Gastrocnemius medialis (tissue), 4 donors: ENCODE measurements at places on chromosomes 12 and 14. TPM values are rescaled to one million over a fixed set of nuclear protein-coding genes. Genes with fewer than 3 reads are reported as not detected.

- H3K4me3 ChIP-seq: no peak overlapping the region
- peaks cover 85% of the 10 kb centered on the region for H3K36me3 ChIP-seq
- no peak overlapping the region for H3K27ac ChIP-seq
- H3K27me3 ChIP-seq: no peaks in the 10 kb centered on the region
These were observed 60.3 kb upstream of the VPS33A start for GRCh38 chr12:122326586-122326985.

GPR33 gene
- total RNA-seq: not detected

EIF2S3B gene
- total RNA-seq: not detected

NKX2-1 gene
- total RNA-seq: not detected

DNA sequence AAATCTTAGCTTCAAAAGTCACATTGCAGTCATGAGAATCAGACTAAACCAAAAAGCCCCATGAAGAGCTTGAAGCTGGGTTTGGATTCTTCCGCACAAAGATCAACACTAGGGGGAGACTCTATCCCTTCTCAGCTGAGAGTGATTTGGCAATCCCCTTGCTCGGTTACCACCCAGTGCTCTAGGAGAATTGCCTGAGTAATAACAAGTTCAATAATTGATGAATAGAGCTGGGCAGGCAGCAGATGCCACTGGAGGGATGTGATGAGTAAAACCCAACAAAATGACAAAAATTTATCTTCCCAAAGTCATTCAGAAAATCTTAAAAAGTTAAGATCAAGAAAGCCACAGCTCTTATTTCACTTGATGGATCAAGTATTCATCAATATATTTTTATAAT is 185.6 kb upstream of the ARID2 start:
- H3K36me3 ChIP-seq: no peaks in the 10 kb centered on the region
- DNase-seq: peak; percentile 15
- H3K4me3 ChIP-seq: no peak overlapping the region
- no peaks in the 10 kb centered on the region for H3K4me1 ChIP-seq

- DNase-seq: no peak
- H3K27ac ChIP-seq: no peak overlapping the region
- H3K36me3 ChIP-seq: no peaks in the 10 kb centered on the region
These were observed 9.3 kb upstream of the APPL2 start for GRCh38 chr12:105245291-105245690.

DNA sequence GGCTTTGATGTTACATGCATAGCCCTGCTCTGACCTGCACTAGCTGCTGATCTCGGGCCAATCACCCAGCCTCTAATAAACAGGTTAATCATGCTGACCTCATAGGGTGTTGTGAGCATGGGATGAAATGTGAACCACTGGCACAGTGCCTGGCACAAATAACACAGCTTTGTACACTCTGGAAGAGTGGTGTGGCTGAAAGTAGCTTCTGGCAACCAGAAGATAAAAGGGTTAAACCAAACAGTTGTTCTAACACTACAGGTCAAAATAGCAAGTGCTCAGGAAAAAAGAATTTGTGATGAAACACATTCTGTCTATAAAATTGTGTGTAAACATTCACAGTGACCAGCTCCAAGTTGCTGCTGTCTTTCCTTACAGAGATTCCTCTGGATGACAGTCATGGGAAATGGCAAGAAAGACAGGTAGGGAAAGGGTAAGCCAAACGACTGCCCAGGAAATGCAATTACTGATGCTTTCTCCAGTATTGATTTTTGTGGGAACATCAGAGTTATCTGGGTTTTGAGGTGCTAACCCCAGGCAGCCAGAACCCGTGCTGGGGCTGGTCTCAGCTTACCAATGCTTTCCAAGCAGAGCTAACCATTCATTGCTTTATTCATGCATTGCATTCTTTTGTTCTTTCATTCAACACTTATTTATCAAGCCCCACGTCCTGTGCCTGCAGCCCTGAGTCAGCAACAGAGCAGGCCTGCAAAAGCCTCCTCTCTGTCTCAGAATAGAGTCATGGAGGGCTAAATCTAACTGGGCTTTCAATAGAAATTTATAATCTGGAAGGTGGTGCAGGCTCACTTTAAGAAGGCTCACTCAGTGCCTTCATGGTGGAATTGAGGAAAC is 38.1 kb upstream of the CAPRIN2 start:
- DNase-seq: peak; percentile 16
- no peaks in the 10 kb centered on the region for H3K36me3 ChIP-seq
- no peak overlapping the region for H3K4me3 ChIP-seq
- no peak overlapping the region for H3K27ac ChIP-seq

ZNF664 gene
- 33.5 TPM for total RNA-seq

DNA sequence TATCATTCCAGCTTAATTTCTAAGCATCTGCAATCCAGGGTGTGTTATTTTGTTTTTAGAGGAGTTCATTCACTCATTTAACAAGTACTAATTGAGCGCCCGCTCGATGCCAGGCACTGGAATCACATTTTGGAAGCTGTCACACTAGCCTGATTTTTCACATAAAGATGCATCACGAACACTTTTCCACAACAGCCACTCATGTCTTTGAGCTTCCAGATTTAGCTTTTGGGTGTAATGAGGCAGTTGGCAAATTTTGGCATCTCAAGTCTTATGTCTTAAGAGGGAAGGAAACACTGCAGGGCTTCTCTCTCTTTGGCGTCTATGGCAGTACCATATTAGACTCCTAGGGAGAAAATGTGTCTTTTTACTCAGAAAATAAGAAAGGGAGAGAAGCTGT is 14.0 kb downstream of the NRXN3 start:
- DNase-seq: no peak
- no peaks in the 10 kb centered on the region for H3K4me1 ChIP-seq
- no peak overlapping the region for H3K4me3 ChIP-seq
- H3K27ac ChIP-seq: no peak overlapping the region
- no peaks in the 10 kb centered on the region for H3K27me3 ChIP-seq
- no peaks in the 10 kb centered on the region for H3K36me3 ChIP-seq

DCAF5 gene
- total RNA-seq: 96.6 TPM

DNA sequence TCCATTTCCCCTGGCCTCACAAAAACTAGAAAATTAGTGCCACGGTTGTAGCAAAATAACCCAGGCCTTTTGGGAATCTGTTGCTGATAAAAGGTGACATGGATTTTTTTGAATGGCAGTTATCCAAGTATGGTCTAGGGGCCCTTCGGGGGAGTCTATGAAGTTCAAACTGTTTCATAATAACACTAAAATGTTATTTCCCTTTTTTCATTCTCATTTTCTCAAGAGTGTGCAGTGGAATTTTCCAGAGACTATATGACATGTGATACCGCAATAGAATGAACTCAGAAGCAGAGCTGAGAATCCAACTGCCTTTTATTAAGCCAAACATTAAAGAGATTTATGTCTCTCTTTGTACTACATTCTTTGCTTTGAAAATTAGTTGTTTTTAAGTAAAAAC is 26.9 kb downstream of the GSTZ1 start:
- H3K4me3 ChIP-seq: no peak overlapping the region
- H3K27ac ChIP-seq: no peak overlapping the region
- no peaks in the 10 kb centered on the region for H3K36me3 ChIP-seq

DNA sequence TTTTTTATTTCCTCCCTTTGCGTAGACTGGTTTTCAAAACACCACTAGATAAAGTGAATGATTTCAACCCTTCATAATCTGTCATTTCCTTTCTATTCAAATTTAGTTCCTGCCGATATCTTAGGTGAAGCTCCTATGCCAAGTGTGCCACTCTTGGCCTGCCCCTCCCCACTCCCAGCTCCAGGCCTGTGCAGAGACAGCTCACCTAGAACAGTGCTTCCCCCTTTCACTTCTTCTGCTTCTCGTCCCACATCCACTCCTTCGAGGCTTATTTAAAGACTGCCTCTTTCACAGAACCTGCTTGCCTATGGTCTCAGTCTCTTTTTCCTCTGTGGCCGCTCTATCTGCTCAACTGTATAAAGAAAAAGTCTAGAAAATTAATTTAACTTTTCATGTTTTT is 473.8 kb downstream of the RAD51B start:
- peaks cover 34% of the 10 kb centered on the region for H3K4me1 ChIP-seq
- H3K36me3 ChIP-seq: no peaks in the 10 kb centered on the region
- H3K4me3 ChIP-seq: no peak overlapping the region
- H3K27ac ChIP-seq: no peak overlapping the region

GRCh38 chr14:103894723-103895059 is 33.6 kb upstream of the TDRD9 start:
- no peak overlapping the region for H3K27ac ChIP-seq
- no peaks in the 10 kb centered on the region for H3K27me3 ChIP-seq
- H3K36me3 ChIP-seq: no peaks in the 10 kb centered on the region
- no peak for DNase-seq
- H3K4me3 ChIP-seq: no peak overlapping the region
- H3K4me1 ChIP-seq: peaks cover 3% of the 10 kb centered on the region

DNAI7 gene
- not detected for total RNA-seq

GRCh38 chr12:39329018-39329417 is 113.9 kb downstream of the KIF21A start:
- H3K4me3 ChIP-seq: no peak overlapping the region
- no peak for DNase-seq
- no peak overlapping the region for H3K27ac ChIP-seq
- no peaks in the 10 kb centered on the region for H3K36me3 ChIP-seq
- H3K4me1 ChIP-seq: no peaks in the 10 kb centered on the region
- H3K27me3 ChIP-seq: no peaks in the 10 kb centered on the region

PLEKHG7 gene
- not detected for total RNA-seq

CPNE6 gene
- total RNA-seq: not detected

DNA sequence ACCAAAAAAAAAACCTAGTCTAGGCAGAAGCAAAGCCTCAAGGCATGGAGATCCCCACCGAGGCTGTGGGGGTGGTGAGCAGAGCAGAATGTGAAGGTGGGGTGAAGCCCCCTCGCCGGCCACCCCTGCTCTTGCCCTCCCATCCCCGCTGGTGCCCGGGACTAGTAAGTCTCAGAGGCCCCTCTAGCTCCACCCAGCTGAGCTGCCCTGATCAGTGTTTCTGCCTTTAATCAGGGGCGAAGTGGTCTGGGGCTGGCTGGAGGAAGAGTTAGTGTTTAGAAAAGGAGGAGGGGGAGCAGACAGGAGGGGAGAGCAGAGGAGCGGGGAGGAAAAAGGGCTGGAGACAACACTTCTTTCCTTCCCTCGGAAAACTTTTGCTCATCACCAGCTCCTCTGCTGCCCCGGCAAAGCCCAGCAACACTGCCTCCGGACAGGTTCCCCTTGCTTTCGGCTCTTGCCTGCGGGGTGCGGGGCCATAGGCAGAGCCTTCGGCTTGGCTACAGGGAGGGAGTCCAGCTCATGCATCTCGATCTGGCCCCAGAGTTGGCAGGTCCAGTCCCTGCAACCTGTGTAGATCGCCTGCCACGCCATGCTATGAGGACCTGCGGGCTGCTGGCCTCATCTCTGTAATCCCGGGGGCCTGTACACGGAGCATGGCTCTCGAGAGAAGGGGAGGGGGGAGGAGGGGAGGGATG is 3.4 kb upstream of the DLK1 start:
- no peak overlapping the region for H3K4me3 ChIP-seq
- DNase-seq: no peak
- no peaks in the 10 kb centered on the region for H3K4me1 ChIP-seq

GRCh38 chr14:21038441-21039422 is 3.4 kb upstream of the RNASE7 start:
- peak overlapping the region; percentile 90 for H3K27ac ChIP-seq
- peak; percentile 93 for DNase-seq
- peak overlapping the region; percentile 19 for H3K4me3 ChIP-seq
- H3K27me3 ChIP-seq: no peaks in the 10 kb centered on the region
- H3K4me1 ChIP-seq: peaks cover 66% of the 10 kb centered on the region

C1QL4 gene
- total RNA-seq: not detected

DNA sequence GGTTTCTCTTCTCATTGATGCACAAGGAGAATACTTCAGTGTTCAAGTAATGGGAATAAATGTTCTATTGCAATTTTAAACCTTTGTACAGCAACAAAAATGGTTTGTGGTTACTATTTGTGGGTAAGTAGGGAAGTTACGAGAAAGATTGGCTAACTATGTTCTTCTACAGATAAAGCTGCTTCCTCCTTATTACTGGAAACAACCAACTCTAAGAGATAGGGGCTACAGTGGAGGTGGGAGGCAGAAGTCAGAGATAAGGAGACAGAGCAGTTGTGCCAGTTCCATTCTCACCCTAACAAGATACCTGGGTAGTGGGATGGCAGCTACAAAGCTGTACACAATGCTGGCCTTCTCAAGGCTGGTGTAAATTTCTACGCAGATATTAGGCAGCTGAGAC is 16.2 kb downstream of the NOXRED1 start:
- DNase-seq: no peak
- H3K4me1 ChIP-seq: no peaks in the 10 kb centered on the region
- no peak overlapping the region for H3K27ac ChIP-seq
- no peaks in the 10 kb centered on the region for H3K27me3 ChIP-seq
- no peak overlapping the region for H3K4me3 ChIP-seq
- H3K36me3 ChIP-seq: no peaks in the 10 kb centered on the region

DNA sequence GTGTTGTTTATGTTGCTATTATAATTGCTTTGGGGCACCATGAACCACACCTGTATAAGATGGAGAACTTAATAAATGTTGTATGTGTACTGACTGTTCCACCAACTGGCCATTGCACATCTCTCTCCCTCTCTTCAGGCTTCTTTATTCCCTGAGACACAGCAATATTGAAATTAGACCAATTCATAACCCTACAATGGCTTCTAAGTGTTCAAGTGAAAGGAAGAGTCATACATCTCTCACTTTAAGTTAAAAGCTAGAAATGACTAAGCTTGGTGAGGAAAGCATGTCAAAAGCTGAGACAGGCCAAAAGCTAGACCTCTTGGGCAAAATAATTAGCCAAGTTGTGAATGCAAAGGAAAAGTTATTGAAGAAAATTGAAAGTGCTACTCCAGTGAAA is 373.3 kb downstream of the RGS6 start:
- no peak overlapping the region for H3K4me3 ChIP-seq
- H3K4me1 ChIP-seq: no peaks in the 10 kb centered on the region
- no peaks in the 10 kb centered on the region for H3K36me3 ChIP-seq
- H3K27ac ChIP-seq: no peak overlapping the region

GRCh38 chr12:79057540-79057939 is 193.0 kb downstream of the SYT1 start:
- no peak for DNase-seq
- no peaks in the 10 kb centered on the region for H3K4me1 ChIP-seq
- no peaks in the 10 kb centered on the region for H3K27me3 ChIP-seq

DNA sequence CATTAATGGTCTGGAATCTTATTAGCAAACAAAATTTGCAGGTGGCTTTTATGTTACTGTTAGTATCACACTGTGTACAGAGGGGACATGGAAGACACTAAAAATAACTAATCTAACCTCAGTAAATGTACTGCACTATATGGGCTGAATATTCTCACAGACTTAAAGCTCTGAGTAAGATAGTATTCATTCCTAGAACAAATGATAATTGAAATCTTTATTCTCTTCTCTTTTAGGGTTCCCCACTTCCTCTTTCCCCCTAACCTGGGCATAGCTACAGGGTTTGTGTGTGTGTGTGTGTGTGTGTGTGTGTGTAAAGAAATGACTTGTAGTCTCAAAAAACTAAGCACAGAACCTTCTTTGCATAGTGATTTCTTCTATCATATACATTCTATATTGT is 21.4 kb upstream of the HECTD1 start:
- H3K36me3 ChIP-seq: no peaks in the 10 kb centered on the region
- no peak for DNase-seq
- H3K4me1 ChIP-seq: peaks cover 9% of the 10 kb centered on the region
- H3K4me3 ChIP-seq: no peak overlapping the region
- no peaks in the 10 kb centered on the region for H3K27me3 ChIP-seq

CPSF6 gene
- 27.6 TPM for total RNA-seq
